ENCODE measurements at places on chromosomes 6 and 20. TPM values are rescaled to one million over a fixed set of nuclear protein-coding genes. Genes with fewer than 3 reads are reported as not detected.

DNA sequence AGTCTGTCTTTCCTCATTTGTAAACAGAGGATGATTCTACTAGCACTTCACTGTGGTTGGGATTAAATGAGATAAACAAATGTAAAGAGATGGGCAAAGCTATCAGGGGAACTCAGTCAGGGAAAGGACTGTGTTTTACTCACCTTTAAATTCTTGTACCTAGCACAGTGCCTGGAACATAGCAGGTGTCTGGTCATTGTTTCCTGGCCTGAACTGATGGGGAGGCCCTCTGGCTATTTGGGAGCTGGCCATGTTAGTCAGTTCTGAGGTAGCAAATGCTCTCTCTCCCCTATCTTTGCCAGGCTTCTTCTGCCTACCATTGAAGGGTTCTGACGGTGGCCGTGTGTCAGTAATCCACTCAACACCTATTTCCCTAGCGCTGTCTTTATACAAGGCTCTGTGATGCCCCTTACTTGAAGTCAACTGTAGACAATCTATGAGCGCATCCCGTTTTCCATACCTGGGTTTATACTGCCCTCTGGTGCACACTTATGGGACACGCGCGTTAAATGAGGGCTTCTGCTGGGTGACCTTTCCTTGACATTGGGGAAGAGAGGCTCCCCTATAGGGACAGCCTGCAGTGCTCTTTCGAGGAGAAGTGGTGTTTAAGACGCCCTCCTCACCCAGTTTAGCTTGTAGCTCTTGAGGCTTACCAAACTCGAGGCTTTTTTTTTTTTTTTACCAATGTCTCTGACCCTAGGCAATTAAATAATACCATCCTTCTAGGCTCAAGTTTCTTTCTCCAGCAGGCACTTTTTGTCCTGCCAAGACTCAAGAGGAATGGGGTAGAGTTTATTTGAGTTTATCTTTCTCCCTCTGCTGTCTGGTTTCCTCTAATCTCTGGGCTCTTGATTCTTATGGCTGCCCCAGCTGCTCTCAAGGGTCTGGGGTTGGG is 4.0 kb upstream of the SPATS1 start:
- no peak overlapping the region for H3K27ac ChIP-seq
- H3K4me3 ChIP-seq = no peak overlapping the region
- peaks cover 12% of the 10 kb centered on the region for H3K27me3 ChIP-seq

Gene METTL24
- total RNA-seq = 3.7 TPM

Gene TCF19
- 4.5 TPM for total RNA-seq

GRCh38 chr6:128079021-128079420 is 178.2 kb upstream of the THEMIS start:
- H3K27ac ChIP-seq = no peak overlapping the region
- no peaks in the 10 kb centered on the region for H3K27me3 ChIP-seq
- H3K4me1 ChIP-seq = no peaks in the 10 kb centered on the region
- H3K4me3 ChIP-seq = no peak overlapping the region
- no peak for DNase-seq

DNA sequence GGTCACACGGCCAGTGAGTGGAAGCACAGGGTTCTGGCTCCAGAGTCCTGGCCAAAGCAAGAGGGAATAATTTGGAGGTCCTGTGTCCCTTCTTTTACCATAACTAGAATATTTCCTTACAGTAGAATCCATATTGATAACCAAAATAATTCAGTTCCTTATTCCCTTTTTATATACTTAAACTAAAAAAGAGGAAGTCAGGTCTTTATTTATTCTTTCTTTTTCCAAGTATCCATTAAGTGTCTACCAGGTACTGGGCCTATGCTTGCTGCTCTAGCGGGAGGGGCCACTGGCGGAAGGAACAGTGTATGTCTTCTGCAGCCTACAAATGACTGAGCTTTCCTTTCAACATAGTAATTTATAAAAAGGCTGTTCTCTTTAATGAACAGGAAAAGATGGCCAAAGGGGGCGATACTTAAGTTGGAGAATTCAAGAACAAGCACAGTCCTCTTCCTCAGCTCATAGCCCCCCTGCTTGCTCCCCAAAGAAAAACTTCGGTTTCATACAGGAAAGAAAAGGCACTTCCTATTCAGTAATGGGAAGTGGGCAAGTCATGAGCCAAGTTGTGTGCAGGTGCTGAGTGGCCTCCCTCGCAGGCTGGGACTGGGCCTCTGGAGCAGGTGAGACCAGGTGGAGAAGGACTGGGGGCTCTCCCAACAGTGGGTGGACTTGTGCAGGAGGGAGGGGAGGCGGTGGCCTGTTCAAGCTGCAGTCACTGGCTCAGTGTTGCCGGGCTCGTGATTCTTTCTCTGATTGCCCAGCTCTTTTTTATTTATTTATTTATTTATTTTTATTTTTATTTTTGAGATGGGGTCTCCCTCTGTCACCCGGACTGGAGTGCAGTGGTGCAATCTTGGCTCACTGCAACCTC is 110.9 kb downstream of the ARMC2 start:
- no peaks in the 10 kb centered on the region for H3K27me3 ChIP-seq
- no peak for DNase-seq
- no peak overlapping the region for H3K27ac ChIP-seq
- H3K36me3 ChIP-seq = no peaks in the 10 kb centered on the region
- no peak overlapping the region for H3K4me3 ChIP-seq
- peaks cover 5% of the 10 kb centered on the region for H3K4me1 ChIP-seq

Gene LTV1
- total RNA-seq = 25.2 TPM

GRCh38 chr20:59692139-59692538 is 87.8 kb downstream of the PHACTR3 start:
- no peak for DNase-seq
- H3K27ac ChIP-seq = no peak overlapping the region
- H3K27me3 ChIP-seq = peaks cover 10% of the 10 kb centered on the region
- no peak overlapping the region for H3K4me3 ChIP-seq

- peaks cover 7% of the 10 kb centered on the region for H3K4me1 ChIP-seq
- H3K4me3 ChIP-seq = no peak overlapping the region
- no peaks in the 10 kb centered on the region for H3K36me3 ChIP-seq
- no peak for DNase-seq
Measured at GRCh38 chr6:131068165-131068564, 5.1 kb upstream of the EPB41L2 start.

Gene SEL1L2
- not detected for total RNA-seq

DNA sequence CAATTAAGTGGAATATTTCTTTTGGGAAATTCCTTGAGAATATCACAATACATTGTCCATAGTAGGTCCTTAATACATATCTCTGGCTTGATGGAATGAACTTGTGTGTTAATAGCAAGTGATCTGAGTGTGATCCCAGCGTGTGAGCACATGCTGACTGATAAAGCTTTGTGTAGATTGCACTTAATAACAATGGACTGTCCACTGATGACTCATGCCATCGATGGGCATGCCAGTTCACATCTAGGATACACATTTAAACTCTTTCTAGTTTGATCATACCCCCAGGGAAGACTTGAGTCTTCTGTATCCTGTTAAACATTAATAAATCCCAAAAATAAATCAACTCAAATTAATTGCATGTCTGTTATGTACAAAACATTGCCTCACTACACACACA is 454.3 kb upstream of the SPTLC3 start:
- DNase-seq = no peak
- H3K36me3 ChIP-seq = no peaks in the 10 kb centered on the region
- no peak overlapping the region for H3K4me3 ChIP-seq
- H3K27ac ChIP-seq = no peak overlapping the region
- H3K27me3 ChIP-seq = no peaks in the 10 kb centered on the region

GRCh38 chr6:13581700-13582229 is 7.4 kb downstream of the SIRT5 start:
- H3K4me3 ChIP-seq = no peak overlapping the region
- H3K27ac ChIP-seq = no peak overlapping the region
- no peaks in the 10 kb centered on the region for H3K4me1 ChIP-seq
- no peaks in the 10 kb centered on the region for H3K27me3 ChIP-seq
- peaks cover 24% of the 10 kb centered on the region for H3K36me3 ChIP-seq
- no peak for DNase-seq

GRCh38 chr6:13947611-13948178 is 22.9 kb downstream of the RNF182 start:
- no peak for DNase-seq
- H3K27me3 ChIP-seq = no peaks in the 10 kb centered on the region
- H3K4me1 ChIP-seq = no peaks in the 10 kb centered on the region
- H3K36me3 ChIP-seq = no peaks in the 10 kb centered on the region

Gene FAM83C
- not detected for total RNA-seq

DNA sequence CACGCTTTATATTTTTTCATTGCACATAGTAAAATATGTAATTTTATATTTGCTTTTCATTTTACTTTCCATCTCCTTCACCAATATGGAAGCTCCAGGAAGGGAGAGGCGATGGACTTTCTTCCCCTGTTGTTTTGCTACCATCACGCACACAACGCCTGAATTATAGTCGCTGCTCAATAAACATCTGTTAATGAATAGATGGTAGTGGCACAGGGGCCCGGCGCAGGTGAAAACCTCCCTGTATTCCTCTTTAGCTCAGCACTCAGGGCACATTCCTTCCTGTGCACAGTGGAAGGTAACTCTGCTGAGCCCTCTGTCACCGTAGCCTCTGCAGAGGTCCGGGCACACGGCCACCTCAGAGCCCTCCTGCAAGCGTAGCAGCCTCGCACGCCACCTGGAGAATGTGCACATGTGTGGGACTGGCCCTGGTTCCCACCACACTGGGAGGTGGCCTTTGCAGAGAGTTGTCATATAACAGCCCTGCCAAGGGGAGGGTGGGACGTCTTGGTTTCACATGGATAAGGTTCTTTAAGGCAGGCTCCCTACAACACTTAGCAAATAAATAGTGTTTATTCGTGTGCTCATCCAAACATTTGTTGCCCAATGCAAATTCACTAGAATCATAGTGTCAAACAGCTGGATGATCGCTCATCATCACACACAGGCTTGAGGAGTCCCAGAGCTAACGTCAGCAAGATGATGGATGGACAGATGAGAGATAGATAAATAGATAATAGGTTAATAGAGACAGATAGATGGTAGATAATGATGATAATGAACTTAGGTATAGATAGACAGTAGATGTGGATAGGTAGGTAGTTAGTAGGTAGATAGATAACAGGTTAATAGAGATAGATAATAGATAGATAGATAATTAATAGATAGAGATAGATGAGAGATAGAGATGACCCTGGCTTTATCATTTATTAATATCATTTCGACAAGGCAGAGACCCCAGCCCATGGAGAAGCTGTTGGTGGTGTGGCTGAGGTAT is 32.3 kb upstream of the AFDN start:
- H3K4me3 ChIP-seq = no peak overlapping the region
- H3K27ac ChIP-seq = no peak overlapping the region

- H3K27ac ChIP-seq = no peak overlapping the region
- no peak overlapping the region for H3K4me3 ChIP-seq
- no peak for DNase-seq
- H3K36me3 ChIP-seq = peaks cover 32% of the 10 kb centered on the region
- H3K27me3 ChIP-seq = no peaks in the 10 kb centered on the region
- H3K4me1 ChIP-seq = no peaks in the 10 kb centered on the region
Measured at GRCh38 chr20:41467690-41468089, 101.1 kb upstream of the EMILIN3 start.

Gene COL11A2
- 1.2 TPM for total RNA-seq

Gene AGER
- 1,590 TPM for total RNA-seq

DNA sequence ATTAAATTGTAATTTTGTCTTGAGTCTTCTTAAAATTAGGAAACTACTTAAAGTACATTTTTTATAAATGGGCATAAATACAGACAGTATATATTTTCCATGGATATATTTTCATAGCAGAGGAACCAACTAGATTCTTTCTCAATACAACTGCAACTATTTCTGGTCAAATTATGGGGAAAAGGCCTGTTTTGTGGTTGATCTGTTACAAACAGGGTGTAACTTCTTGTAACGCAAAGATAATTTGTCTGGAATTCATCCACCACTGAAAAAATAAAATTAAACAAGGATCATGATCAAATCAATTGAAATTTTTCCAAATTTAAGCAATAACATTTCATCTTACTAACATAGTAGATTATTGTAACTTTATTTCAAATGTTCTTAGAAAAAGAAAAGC is 67.2 kb upstream of the RNF146 start:
- H3K27ac ChIP-seq = peak overlapping the region; percentile 44
- H3K4me1 ChIP-seq = no peaks in the 10 kb centered on the region
- H3K27me3 ChIP-seq = no peaks in the 10 kb centered on the region
- H3K36me3 ChIP-seq = no peaks in the 10 kb centered on the region

GRCh38 chr20:22020201-22020600 is 314.7 kb downstream of the PAX1 start:
- H3K27me3 ChIP-seq = no peaks in the 10 kb centered on the region
- no peak overlapping the region for H3K4me3 ChIP-seq
- H3K4me1 ChIP-seq = no peaks in the 10 kb centered on the region
- no peaks in the 10 kb centered on the region for H3K36me3 ChIP-seq
- H3K27ac ChIP-seq = no peak overlapping the region

Gene CTAGE9
- not detected for total RNA-seq

DNA sequence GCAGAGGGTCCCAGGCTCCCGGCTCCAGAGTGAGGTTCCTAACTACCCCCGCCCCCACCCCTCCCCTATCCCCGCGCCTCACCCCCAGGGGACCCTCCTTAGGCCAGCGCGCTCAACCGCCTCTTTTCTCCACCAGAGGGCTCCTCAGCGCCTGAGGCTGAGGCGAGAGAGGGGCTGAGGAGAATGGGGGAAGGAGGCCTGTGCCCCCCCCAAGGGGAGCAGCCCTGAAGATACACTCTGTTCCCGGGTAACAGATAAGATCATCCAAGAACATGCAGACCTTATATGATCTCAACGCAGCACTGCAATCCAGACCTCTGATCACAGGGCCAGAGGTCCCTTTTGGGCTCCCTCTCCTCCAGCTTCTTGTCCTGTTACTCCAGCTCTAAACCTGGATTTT is 43.3 kb upstream of the MRPS10 start:
- H3K4me3 ChIP-seq = no peak overlapping the region
- no peaks in the 10 kb centered on the region for H3K4me1 ChIP-seq
- H3K27me3 ChIP-seq = no peaks in the 10 kb centered on the region
- no peak for DNase-seq
- H3K36me3 ChIP-seq = no peaks in the 10 kb centered on the region

Gene DSTN
- total RNA-seq = 463 TPM

Gene OLIG3
- not detected for total RNA-seq

- H3K4me3 ChIP-seq = peak overlapping the region; percentile 43
- H3K4me1 ChIP-seq = peaks cover 34% of the 10 kb centered on the region
- no peaks in the 10 kb centered on the region for H3K36me3 ChIP-seq
Measured at GRCh38 chr6:6723921-6724538, 135.5 kb downstream of the LY86 start.

GRCh38 chr6:1250489-1251197 is 61.3 kb upstream of the FOXQ1 start:
- DNase-seq = no peak
- no peaks in the 10 kb centered on the region for H3K36me3 ChIP-seq
- H3K27me3 ChIP-seq = no peaks in the 10 kb centered on the region
- no peak overlapping the region for H3K27ac ChIP-seq

DNA sequence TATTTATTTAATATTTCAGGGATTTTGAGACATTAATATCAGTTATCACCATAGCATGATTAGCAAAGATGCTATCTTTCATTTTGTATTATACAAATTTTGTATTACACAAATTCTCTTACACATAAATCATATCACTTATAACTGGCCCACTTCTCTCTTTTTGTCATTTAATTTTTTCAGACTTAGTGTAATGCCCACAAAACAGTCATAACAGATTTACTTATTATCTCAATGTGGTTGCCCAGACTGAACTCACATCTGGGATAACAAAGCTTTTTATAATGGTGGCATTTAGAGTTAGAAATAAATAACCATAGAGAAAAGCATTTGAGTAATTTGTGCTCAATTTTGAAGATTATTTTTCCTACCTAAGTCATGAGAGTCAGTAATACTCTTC is 148.3 kb downstream of the TFAP2B start:
- H3K27me3 ChIP-seq = no peaks in the 10 kb centered on the region
- H3K27ac ChIP-seq = no peak overlapping the region
- DNase-seq = no peak
- H3K4me1 ChIP-seq = no peaks in the 10 kb centered on the region

GRCh38 chr6:138278326-138278725 is 60.0 kb upstream of the PBOV1 start:
- H3K4me1 ChIP-seq = no peaks in the 10 kb centered on the region
- DNase-seq = no peak
- no peaks in the 10 kb centered on the region for H3K27me3 ChIP-seq
- H3K4me3 ChIP-seq = no peak overlapping the region
- no peak overlapping the region for H3K27ac ChIP-seq
- no peaks in the 10 kb centered on the region for H3K36me3 ChIP-seq
